ENCODE measurements at places on chromosomes 2 and 18.

- DNase-seq, result no peak
These were observed 82.8 kb downstream of the SKA1 start for GRCh38 chr18:50457639-50458038.

DNA sequence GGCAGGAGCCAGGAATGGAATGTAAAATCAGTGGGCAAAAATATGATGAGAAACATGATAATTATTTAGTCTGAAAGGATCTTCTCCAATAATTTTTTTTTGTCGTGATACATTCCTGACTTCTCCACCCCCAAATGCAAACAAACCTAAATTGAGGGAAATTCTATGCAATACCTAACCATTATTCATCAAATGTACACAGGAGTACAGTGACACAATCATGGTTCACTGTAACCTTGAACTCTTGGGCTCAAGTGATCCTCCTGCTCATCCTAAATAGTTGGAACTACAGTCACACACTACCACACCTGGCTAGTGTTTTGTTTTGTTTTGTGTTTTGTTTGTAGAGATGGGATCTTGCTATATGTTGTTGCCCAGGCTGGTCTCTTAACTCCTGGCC is 46.5 kb downstream of the RAB10 start:
- no peak for DNase-seq

DNA sequence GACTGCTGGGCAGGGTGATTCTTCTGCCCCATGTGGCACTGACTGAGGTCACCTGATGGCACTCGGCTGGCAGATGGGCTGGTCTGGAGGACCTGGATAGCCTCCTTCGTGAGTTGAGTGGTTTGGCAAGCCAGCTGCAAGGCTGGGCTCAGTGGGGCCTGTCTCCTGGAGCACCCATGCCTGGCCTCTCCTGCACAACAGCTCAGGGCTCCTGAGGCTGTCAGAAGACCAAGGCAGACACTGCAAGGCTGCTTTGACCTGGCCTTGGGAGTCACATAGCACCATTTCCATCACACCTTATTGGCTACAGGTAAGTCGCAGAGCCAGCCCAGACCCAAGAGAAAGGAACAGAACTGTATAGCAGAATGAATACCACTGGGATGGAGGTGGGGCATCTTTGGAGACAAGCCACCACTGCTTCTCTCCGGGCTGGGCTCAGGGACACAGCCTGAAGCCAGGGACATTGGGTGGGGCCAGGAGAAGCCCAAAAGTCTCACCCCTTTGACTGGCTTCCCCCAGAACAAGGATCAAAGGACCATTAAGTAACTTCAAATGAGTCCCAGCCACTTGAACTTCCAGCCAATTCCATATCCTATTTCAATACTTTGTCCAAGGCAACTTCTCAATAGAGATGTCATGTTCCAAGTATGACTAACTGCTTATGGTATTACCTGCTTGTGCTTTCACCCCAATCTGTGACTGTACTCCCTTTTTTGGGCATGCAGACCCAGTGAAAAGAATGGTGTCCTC is 156.3 kb downstream of the CABLES1 start:
- no peak for DNase-seq

- no peak for DNase-seq
These were observed 131.3 kb downstream of the PRPF40A start for GRCh38 chr2:152585830-152586484.

GRCh38 chr18:33673689-33674088 is 95.7 kb downstream of the ASXL3 start:
- DNase-seq, result no peak

GRCh38 chr18:55139836-55140235 is 180.6 kb upstream of the CCDC68 start:
- DNase-seq, result no peak

GRCh38 chr2:84959095-84959565 is 11.8 kb upstream of the KCMF1 start:
- DNase-seq, result no peak

- no peak for DNase-seq
These were observed 37.6 kb downstream of the PTPN18 start for GRCh38 chr2:130393318-130393910.

DNA sequence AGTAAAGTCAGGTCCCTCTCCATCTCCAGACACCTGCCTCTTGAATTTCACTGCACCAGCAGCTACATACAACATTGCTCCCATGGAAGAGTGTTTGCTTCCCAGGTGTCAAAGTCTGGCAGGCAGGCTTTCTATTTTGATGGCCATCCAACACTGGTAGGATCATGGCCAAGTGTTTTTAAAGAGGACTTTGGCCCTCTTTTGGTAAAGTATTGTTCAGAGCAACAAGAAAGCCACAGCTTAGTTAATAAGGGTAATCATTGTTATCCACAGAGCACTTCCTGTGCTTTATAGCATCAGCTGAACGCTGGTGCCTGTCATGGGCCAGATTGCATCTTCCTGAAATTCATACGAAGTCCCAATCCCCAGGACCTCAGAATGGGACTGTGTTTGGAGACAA is 133.2 kb downstream of the NCK2 start:
- no peak for DNase-seq

DNA sequence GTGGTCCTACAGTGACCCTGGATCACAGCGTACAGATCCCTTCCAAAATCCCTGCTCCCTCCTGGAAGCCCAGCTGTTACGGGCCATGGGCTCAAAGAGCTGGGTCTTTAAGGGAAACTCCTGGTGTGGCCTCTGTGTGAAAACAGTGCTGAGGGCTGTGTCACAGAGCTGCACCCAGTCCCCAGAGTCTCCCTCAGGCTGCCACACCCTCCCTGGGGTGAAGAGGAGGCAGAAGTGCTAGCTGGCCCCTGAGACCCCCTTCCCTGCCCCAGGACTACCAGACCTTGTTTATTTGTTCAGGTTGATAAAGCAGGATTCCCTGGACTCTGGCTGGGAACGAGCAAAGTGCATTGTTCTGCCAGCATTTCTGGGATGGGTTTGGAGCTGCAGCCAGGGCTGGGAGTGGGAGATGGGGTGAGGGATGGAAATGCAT is 7.7 kb downstream of the ATOH8 start:
- DNase-seq, result no peak

- no peak for DNase-seq
These were observed 165.8 kb downstream of the GPD2 start for GRCh38 chr2:156601855-156602551.

DNA sequence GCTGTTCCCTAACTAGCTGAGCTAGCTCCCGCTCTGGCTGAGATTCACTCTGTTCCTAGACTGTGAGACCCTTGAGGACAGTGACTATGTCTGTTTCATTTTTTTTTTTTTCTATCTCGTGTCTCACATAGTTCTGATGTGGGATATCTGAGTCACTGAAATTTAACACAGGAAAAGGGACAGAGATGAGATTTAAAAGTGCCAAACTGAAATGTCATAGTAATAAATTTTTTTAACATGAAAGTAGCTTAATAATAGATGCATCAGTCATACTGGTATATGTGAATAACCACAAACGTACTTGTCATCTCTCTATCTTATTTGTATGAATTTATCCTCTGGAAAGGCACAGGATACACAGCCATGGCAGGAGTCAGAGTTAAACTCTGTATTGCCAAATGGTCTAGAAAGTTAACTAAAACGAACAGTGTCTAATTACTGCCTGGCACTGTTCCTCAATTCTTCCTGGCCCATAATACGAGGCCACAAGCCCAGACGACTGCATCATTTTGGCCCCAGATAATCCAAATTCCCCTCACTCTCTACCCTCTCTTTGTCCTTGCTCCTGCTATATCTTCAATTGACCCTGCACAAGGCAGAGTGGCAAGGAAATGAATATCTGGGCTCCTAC is 87.5 kb downstream of the SATB2 start:
- no peak for DNase-seq

GRCh38 chr2:21676676-21677075 is 552.9 kb downstream of the TDRD15 start:
- no peak for DNase-seq

DNA sequence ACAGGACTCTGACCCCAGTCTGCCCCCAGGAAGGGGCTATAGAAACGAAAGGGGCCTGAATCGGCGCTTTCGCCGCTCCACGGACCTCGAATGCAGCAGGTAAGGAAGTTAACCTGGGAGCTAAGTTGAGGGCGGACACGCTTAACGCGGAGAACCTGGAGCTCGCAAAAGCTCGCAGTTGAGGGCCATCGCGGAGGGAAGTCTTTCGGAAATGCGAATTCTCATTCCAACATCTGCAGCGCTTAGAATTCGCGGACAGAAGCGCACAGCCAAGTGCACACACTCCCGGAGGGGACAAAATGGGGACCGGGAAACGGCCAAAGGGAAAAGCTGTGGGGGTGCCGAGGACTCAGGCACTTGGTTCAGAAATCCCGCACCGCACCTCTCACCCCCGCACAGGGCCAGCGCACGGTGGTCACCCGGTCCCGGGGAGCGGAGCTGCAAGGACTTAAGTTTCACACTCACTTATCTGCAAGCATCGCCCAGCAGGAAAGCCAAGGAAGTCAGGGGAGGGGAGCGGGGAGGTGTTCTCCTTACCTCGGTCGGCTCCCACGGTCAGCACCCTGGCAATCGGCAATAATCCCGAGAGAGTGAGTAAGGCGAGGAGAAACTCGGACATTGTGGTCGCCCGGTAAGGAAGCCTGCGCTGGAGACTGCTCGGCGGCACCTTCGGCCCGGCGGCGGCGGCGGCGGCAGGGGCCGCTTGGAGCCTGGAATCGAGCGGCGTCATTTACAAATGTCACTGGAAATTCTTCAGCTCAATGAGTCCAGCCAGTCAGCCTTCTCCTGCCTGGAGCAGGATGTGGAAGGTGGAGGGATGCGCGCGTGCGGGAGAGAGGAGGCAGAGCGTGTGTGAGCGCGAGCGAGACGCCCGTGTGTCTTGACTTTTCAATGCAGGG is 456 bp downstream of the LRP1B start:
- no peak for DNase-seq

DNA sequence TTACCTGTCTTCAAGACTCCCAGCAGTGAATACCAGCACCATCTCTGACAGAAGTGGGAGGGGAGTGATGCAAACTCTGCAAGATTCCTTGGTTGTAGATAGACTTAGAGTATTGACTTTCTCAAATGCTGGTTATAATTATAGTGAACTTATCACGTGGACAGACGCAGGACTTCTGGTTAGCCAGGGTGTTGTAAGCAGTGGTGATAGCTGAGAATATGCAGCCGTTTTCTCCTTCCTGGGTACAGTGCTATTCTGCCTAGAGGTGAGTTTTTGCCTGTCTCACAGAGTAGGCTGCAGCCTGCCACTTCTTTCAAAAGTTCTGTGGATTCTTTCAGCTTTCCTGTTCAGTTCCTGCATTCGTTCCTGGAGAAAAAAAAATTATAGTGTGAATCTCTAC is 733 bp upstream of the CXCR2 start:
- no peak for DNase-seq

GRCh38 chr2:213259266-213259665 is 25.0 kb upstream of the SPAG16 start:
- no peak for DNase-seq

- DNase-seq, result no peak
These were observed 36.3 kb downstream of the STAT4 start for GRCh38 chr2:191114403-191114886.

- DNase-seq, result no peak
These were observed 392.5 kb upstream of the SALL3 start for GRCh38 chr18:78587096-78587495.

GRCh38 chr2:74031221-74031620 is 46.5 kb downstream of the TET3 start:
- no peak for DNase-seq

DNA sequence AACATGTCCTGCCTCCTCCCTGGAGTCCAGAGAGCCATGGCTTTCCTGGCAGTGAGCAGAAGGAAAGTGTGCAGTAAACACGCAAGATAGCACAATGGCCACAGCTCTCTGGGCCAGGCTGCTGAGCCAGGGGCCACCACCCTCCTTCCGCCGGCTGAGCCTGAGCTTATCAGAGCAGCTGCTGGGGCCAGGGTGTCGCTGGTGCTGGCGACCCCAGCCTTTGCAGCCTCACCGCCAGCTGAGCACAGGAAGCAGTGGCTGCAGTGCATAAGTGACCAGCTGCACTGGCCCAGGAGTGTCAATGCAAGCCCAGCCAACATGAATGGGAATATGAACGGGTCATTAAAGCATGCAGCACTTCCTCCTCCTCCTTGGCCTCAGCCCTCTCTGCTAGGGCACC is 172.0 kb downstream of the ZFP36L2 start:
- DNase-seq, result no peak

DNA sequence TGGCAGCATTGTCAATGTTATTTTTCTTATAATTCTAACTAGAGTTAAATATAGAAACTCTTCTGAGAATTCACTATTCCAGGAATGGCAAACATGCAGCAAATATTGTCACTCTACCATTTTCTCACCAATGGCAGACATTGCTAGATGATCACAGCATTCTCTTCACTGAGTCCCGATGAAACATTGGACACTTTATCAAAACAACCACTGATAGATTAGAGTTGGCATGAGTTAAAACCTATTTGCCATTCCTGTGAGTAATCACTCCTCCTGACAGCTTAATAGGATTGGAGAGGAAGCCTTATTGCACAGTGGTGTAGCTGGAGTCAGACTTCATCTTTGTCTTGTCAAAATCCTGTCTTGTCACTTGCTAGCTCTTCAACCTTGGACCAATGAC is 163.9 kb upstream of the THUMPD2 start:
- DNase-seq, result no peak

DNA sequence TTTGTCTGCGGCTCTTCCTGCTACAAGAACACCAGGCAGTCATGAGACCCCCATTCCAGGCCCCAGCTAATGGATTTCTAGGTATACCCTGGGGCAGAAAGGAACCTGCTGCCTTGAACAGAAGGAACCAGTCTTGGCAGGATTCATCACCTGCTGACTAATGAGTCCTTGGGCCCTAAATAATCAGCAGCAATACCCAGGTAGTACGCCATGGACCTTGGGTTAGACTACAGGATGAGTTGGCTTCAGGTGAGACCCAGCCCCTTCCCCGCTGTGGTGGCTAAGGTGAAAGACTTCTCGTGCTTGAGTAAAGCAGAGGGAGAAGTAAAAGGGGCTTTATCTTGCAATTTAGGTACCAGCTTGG is 105.0 kb downstream of the SPIRE1 start:
- no peak for DNase-seq

DNA sequence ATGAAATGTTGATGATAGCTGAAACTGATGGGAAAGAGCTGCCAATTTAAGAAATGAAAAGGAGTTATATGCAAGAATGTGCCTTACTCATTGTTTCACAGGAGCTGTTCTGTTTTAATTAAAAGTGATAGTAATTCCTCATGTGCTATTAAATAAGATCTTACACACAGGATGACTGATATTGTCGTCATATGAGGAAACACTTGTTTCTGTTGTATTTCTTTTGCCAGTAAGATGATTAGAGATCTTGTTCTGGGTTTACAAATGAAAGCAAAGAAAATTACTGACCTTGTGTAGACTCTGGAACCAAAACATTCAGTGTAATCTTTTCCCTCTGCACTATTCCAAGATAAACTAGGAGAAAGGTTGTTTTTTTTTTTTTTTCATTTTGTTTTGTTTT is 123.6 kb downstream of the MAP3K20 start:
- no peak for DNase-seq

GRCh38 chr2:48050711-48051110 is 144.4 kb upstream of the FBXO11 start:
- DNase-seq, result no peak

GRCh38 chr2:287471-287885 is 413 bp downstream of the ALKAL2 start:
- DNase-seq, result no peak

Measured in stimulated activated CD4-positive, alpha-beta T cell treated with anti-CD3 and anti-CD28 coated beads, Interleukin-12 subunit alpha, Interleukin-12 subunit beta, amount 100 ng/mL, for 48 hours (primary cell).